ENCODE measurements at places on chromosomes 12 and 14. TPM values are rescaled to one million over a fixed set of nuclear protein-coding genes. Genes with fewer than 3 reads are reported as not detected.

DNA sequence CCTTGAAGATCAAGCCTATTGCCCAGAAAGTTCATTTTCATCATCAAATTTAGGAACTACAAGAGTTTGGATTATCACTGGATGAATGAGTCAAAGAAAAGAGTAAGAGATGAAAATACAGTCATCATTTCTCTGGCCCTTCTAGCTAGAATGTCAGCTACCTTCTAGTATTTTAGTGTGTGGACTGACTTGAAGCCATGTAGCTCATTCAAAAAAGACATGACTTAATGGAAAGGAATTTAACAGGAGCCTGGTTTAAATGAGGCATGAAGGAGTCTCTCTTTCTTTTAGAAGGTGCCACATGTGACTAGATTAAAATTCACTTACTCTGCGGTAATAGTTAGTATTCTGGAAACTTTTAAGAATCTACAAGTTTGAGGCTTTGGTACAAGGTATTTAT lies 7.1 kb downstream of the PTHLH start:
- no peak for DNase-seq

DBX2 gene
- total RNA-seq = not detected

DNA sequence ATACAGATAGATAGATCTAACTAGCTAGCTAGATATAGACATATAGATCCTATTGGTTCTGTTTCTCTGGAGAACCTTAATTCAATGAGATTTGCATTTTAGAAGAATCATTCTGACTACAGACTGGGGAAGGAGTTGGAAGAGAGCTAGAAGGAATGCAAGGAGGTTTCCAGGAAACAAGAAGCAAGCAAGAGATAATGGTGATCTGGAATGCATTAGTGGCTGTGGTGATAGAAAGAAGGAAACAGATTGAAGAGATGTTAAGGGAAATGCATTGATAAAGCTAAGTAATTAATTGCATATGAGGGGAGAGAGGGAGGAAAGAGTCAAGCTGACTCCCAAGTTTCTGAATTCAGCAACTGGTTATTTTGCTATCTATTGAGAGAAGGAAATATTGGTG lies 42.7 kb downstream of the DBX2 start:
- no peak for DNase-seq

CCDC175 gene
- 0.34 TPM for total RNA-seq

GRCh38 chr14:54533100-54533499 lies 23.4 kb downstream of the CGRRF1 start:
- no peak for DNase-seq

GRCh38 chr12:92136965-92137721 lies 8.5 kb downstream of the BTG1 start:
- DNase-seq = no peak

Data from lung (tissue), 17 donors.